ENCODE measurements at places on chromosomes 1 and 21. TPM values are rescaled to one million over a fixed set of nuclear protein-coding genes. Genes with fewer than 3 reads are reported as not detected.

PALMD gene
- total RNA-seq, result 0.15 TPM

PTGFR gene
- total RNA-seq, result not detected

KCNT2 gene
- 0.07 TPM for total RNA-seq

CR1 gene
- 2.8 TPM for total RNA-seq

FCRLB gene
- total RNA-seq, result 0.61 TPM

- no peak for DNase-seq
Measured at GRCh38 chr1:190124068-190124467, 353.6 kb downstream of the BRINP3 start.

GRCh38 chr1:13687151-13687715 is 12.8 kb upstream of the PRDM2 start:
- DNase-seq, result no peak

DNA sequence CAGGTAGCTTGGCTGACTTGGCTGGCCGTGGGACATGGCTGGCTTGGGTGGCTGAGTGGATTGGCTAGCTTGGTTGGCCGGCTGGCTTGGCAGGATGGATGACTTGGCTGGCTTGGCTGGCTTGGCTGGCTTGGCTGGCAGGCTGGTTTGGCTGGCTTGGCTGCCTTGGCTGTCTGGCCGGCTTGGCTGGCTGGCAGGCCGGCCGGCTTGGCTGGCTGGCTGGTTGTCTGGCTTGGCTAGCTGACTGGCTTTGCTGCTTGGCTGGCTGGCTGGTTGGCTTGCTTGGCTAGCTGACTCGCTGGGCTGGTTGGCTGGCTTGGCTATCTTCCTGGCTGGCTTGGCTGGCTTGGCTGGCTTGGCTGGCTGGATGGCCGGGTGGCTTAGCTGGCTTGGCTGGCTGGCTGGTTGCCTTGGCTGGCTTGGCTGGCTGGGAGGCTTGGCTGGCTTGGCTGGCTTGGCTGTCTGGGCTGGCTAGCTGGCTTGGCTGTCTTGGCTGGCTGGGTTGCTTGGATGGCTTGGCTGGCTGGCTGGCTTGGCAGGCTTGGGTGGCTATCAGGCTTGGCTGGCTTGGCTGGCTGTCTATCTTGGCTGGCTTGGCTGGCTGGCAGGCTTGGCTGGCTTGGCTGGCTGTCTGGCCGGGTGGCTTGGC is 129.7 kb upstream of the FAM72C start:
- DNase-seq, result no peak

- no peak for DNase-seq
Measured at GRCh38 chr1:117210831-117211261, at the start of gene VTCN1. VTCN1 (minus strand) TSS chr1:117210927; CDS start chr1:117210855, 72 bp downstream.

- no peak for DNase-seq
Measured at GRCh38 chr1:17559615-17560419, 20.3 kb downstream of the ARHGEF10L start.

DNA sequence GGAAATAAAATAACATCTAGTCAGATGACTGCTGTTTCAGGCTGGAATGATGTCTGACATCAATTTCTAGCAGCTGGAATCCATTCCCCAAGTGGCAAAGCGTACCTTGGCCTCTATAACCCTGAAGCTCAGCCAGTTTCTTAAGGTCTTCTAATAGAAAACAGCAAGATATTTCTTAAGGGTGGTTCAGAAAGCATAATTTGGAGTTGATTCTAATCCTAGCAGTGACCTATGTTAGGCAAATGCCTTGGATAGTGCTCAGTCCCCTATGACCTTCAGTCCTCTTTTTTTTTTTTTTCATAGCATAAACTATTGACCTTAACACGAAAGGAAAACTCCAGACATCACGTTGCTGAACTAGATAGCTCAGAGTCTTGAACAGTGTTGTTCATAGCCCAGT is 56.5 kb downstream of the LAMC2 start:
- DNase-seq, result no peak

DNA sequence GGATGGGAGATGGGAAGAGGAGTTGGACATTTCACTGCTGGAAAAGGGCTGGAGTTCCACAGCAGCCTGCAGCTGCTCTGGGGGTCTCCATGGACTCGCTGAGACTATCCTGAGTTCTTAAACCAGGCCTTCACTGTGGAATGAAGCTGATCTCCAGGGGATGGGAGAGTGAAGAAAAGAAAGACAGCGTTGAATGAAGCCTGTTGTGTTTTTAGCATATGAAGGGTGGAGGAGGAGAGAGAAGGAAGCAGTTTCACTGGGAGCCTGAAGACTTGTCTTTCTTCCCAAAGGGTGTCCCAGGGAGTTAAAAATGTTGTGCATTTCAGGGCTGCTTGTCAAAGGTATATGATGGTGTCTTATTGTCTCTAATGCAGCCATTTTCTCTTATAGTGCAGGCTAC is 9.2 kb downstream of the ROR1 start:
- no peak for DNase-seq

DNA sequence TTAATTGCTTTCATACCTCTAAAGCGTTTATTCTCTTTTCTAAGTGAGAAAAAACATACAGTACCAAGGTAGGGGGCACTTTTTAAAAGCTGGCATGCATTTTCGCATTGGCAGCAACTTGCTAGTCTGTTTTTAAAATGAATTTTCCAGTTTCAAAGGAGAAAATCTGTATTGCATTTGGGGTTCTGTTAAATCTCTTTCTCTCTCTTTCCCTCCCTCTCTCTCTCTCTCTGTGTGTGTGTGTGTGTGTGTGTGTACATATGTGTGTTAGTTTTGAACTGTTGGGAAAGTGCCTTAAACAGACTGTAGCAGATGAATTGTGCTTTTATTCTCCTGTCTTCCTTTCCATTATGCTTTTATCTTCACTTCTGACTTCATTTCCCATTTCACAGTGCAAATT is 7.3 kb downstream of the NIBAN1 start:
- no peak for DNase-seq

DNA sequence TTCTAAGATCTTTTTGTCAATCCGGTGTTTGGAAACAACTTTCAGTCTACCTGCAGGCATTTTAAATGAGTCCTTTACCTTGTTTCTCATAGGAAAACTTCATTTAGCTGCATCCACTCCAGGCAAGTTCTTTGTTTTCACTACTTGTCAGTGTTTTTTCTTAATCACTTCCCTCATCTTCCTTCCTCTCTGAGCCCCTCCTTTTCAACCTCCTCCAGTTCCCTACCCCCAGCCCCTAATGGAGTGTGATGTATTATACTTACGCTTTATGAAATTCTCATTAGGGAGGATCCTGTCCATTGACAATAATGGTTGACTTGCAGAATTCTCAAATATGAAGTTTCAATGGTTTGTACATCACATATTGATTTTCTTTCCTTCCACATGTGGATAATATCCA is 62.5 kb upstream of the BACH1 start:
- DNase-seq, result no peak

GRCh38 chr1:203536575-203536974 is 42.6 kb downstream of the OPTC start:
- no peak for DNase-seq
